Type B pancreatic cell (in vitro differentiated cells): ENCODE measurements at places on chromosomes 1 and 21.

- DNase-seq: no peak
Observed at GRCh38 chr1:16173447-16174260, 17.8 kb upstream of the EPHA2 start.

DNA sequence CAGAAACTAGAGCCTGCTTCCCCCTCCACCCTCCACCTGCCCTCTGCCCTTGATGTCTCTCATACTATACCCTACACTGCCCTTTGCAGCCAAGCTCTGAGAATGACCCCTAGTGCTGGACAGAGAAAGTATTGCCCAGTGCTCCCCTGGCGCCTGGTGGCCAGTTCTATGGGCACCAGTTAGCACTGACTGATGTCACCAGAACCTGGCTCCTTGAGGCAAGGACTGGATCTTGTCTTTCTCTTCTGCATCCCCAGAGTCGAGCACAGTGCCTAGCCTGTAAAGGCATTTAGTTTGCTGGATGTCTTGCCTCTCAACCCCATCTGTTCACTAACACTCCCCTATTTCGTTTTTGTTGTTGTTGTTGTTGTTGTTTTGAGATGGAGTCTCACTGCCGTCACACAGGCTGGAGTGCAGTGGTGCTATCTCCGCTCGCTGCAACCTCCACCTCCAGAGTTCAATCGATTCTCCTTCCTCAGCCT, 5.9 kb downstream of the PHLDA3 start:
- DNase-seq: no peak

GRCh38 chr1:63487336-63488065, 35.5 kb downstream of the ITGB3BP start:
- no peak for DNase-seq

GRCh38 chr1:59485171-59485570, 188.3 kb downstream of the FGGY start:
- no peak for DNase-seq

DNA sequence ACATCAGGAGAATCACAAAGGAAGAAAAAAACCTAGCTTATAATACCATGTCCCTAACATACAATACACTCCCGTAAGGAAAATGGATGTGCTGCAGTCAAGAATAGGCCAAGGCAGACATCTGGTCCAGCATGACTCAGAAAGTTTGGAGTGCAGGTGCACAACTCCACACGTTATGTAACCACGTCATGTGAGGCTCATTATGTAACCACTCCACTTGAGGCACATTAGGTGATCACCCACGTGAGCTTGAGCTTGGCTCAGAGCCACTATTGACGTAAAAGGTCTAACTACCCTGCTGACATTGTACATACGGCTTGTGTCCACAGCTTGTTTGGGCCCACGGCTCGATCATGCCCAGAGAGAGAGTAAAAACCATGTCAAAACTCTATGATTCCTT, 99.8 kb upstream of the C1orf21 start:
- DNase-seq: no peak
